Cerebellar cortex (tissue), 1 donor: ENCODE measurements at places on chromosomes 7 and 10.

GRCh38 chr7:102260856-102261255 lies 25.8 kb upstream of the SH2B2 start:
- peak; percentile 91 for DNase-seq

DNA sequence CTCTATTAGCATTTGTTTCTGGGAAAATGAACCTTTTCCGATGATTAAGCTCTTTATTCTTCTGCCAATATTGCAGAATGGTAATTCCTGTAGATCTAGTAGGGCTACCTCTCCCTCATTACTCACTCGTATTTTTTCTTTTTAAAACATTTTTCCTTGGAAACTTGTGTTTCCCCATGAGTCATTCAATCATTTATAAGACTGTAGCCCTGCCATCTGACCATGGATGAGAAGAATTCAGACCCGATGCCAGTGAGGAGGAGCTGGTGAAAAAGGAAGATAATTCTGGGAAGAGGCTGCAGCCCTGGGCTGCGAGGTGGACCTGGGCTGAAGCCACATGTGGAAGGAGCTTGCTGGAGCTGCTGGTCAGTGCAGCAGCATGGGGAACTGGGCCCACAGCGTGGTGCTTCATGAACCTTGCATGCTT lies 242.8 kb downstream of the KLF6 start:
- no peak for DNase-seq

DNA sequence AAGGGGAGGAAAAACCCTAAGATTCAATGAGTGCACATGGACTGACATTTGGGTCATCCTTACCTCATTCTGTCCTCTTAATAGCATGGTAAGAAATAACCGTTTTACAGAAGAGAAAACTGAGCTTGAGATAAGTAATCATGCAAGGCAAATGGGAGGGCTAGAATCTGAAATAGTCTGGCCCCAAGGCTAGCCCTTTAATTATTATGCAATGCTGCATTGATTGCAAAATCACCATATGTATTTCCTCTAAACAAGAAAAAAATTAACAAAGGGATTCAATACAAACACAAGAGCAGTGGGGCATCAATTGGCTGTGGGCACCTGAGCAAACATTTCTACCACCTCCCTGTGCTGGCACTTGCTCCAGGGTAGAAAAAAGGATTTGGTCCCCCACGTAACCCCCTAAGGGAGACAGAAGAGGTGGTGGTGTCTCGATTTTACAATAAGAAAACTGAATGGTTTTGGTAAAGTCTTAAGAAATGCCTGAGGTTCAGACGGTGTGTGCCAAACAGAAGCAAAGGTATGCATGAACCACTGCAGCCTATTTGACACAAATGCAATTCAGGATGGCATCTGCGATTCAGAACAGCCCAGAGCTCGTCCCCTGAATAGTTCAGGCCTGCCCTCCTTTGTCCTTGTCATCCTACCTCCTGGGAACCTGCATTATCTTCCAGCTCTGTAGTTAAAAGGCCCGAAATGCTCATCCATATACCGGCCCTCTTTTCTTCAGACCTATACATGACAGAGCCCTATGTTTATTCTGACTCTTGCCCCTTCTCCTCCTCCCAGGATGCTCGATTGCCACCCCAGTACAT lies 23.6 kb downstream of the PIP4K2A start:
- no peak for DNase-seq

GRCh38 chr10:26232174-26232573 lies 15.6 kb downstream of the GAD2 start:
- no peak for DNase-seq

DNA sequence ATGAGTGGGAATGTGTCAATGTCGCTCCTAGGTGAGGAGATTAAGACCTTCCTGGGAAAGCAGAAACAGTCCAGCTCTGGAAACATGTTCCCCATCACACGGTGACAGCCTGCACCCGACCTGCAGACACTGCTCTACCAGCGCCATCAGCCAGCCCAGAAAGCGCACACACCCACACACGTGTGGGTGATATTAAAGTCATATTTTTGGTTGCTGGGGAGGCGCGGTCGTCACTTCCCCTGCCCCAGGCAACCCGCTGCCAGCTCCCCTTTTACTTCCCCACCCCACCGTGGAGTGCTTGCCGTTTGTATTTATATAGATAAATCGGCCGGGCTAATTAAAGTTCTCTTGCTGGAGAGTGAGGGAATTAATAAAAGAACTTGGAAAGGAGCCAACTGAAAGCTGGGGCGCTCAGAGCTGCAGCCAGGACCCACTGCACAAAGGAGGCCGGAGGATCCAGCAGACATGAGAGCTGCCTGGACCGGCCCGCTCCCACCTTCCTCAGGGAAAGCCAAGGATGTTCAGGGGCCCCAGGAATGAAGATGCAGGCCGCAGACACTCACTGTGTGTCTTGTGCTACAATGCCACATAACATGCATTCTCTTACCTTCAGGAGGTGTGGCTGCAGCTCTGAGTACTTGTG lies 145.2 kb upstream of the UNC5B start:
- DNase-seq = no peak

DNA sequence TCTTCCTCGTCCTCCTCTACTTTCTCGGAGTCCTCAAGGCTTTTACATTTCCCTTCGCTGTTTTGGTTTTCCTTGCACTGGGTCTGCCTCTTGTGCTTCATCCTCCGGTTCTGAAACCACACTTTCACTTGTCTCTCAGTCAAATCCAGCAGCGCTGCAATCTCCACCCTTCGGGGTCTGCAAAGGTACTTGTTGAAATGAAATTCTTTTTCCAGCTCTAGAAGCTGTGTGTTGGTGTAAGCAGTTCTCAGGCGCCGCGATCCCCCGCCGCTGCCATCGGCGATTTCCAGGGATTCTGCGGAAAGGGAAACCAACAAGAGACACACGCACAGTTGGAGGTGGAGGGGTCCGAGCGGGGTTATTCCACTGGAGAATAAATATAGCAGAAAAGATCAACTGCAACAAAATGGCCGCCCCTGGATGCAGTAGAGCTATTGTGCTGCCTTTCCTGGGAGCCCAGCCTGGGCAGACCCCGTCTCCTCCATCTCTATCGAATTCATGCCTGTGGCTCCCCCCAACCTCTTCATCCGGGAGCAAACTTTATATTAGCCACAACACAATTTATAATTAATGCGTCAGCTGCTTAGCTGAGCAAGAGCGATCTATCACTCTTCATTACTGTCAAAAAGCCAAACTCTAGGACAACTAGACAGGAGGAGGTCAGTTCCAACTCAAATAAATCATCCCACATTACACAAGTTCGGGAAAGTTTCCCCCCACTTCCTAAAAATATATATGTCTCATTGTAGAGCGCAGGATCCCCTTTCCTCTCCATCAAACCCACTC lies 1.1 kb downstream of the HOXA2 start:
- DNase-seq = no peak

DNA sequence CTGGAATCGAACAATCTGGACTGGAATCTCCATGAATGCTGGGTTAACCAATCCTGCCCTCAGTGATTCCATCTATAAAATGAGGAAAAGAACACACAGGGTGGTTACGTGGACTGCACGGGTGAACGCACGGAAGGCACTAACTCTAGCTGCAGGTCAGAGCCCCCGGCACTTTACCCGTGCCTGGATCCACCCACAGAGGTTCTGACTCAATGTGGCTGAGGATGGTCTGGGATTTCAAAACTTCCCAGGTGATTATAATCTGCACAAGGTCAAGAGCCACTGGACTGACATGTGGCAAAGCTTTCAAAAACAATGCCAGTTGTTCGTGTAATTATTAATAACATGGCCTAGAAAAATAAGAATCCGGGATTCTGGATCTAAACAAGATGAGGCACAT lies 29.2 kb downstream of the KIAA1549 start:
- DNase-seq = no peak

GRCh38 chr10:6579904-6580278 lies at the start of gene PRKCQ:
TSS of gene PRKCQ (minus strand) at chr10:6580276. CDS start at chr10:6515135, 65,141 bp downstream.
- no peak for DNase-seq

DNA sequence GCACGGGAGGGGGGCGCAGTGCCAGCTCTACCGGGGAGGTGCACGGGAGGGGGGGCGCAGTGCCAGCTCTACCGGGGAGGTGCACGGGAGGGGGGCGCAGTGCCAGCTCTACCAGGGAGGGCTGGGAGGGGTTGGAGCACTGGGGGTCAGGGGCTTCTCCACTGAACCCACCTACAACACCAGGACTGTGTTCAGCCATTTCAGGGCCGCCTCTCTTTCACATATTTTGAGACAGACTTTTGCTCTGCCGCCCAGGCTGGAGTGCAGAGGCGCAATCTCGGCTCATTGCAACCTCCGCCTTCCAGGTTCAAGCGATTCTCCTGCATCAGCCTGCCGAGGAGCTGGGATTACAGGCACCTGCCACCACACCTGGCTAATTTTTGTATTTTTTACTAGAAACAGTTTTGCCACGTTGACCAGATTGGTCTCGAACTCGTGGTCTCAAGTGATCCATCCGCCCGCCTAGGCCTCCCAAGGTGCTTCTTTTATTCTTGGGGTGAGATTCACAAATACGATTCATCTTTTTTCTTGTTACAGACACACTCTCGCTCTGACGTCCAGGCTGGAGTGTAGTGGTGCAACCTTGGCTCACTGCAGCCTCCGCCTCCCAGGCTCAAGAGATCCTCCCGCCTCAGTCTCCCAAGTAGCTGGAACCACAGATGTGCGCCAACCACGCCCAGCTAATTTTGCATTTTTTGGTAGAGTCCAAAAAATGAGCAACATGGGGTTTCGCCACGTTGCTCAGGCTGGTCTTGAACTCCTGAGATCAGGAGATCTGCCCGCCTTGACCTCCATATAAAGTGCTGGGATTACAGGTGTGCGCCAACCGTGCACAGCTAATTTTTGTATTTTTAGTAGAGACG lies 37.0 kb downstream of the ADAP1 start:
- DNase-seq = no peak

DNA sequence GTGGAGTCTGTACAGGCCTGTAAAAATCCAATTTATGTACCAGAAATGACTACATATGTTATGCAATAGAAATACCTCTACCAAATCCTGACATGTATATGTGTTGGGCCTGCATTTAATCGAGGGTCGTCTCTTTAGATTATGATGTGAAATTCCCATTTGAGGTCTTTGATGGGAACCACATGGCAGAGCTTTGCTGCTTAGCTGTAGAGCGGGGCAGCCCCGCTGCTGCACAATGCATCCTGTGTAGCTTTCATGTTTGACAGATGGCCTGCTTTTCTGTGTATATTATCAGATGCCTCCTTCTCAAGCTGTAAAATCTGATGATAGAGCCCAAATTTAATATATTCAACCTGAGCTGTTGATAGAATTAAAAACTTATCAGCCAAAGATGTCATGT lies 65.8 kb downstream of the RAB18 start:
- no peak for DNase-seq

DNA sequence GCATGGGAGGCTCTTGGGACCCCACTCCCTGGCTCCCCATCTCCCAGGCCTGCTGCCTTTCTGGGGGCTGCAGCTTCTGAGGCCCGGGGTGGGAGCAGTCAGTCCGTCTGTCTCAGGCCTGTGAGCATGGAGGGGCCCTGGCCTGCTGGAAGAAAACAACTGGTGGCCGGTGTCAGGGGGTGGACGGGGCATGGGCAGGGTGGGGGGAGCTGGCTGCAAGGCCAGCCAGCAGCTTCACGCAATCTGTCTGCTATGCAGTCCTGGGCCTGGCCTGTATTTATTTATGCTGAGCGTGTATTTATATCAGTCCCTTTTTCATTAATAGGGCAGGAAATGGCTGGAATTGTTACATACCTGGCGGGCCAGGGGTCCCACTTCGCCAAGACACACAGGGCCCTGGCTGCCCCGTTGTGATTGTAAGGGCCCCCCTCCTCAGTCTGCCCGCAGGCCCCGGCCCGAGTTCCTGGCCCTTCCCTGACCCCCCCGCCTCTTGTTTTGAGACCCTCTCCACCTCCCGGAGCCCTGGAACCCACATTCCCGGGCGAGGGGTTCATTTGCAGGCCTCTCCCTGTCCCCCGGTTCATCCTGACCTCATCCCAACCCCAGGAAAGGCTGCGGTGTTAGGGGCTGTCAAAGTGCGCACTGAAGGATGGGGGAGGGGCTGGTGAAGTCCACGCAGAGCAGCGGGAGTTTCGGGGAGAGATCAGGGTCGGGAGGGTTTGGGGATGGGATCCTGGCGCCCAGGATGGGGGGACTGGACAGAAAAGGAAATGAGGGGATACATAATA lies 8.2 kb downstream of the TMEM270 start:
- DNase-seq = no peak
